ENCODE measurements at places on chromosomes 6 and 20.

DNA sequence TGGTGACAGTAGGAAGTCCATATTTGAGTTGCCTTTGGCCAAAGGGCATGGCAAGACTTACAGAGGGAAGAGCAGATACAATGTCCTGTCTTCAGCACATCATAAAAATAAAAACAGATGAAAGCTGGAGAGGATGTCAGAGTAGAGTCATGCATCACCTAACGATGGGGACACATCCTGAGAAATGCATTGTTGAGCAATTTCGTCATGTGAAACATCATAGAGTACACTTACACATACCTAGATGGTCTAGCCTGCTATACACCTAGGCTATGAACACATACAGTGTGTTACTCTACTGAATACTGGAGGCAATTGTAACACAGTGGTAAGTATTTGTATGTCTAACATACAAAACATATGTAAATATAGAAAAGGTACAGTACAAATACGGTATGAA is 75.6 kb downstream of the VEGFA start:
- DNase-seq: no peak

GRCh38 chr6:27471365-27472115 is 1.4 kb downstream of the ZNF184 start:
- no peak for DNase-seq

DNA sequence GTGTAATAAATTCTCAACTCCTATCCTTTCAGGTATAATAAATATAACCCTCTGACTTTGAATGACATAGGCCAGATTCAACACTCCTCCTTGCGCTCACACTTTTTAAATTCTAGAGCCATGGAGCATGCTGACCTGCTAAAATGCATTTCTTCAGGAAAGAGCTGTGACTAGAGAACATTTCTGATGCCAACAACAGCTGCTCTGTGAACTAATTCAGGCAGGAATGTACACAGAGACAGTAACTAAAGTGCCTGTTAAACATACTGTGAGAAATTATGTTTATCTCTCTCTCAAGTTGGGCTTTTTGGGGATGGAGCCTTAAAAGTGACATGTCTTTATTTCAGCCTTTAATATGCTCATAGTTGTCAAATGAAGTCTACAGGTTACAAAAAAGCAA is 8.3 kb downstream of the NHSL1 start:
- DNase-seq: no peak

- DNase-seq: no peak
Observed at GRCh38 chr6:4008324-4009047, 70.5 kb downstream of the FAM217A start.

DNA sequence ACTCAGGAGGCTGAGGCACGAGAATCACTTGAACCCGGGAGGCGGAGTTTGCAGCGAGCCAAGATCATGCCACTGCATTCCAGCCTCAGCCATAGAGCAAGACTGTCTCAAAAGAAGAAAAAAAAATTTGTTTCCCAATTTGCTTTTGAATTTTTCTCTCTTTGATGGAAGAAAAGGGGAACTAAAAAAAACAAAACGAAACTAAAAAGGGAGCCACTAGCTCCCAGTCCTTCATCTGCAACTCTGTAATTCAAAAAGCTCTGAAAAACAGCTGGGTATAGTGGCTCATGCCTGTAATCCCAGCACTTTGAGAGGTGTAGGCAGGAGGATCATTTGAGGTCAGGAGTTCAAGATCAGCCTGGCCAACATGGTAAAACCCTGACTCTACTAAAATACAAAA is 9.5 kb downstream of the OVOL2 start:
- DNase-seq: no peak

- no peak for DNase-seq
Observed at GRCh38 chr20:21503345-21503744, 10.5 kb downstream of the NKX2-2 start.

GRCh38 chr6:75747152-75747992 is 1.7 kb upstream of the MYO6 start:
- DNase-seq: no peak

GRCh38 chr6:119256978-119257462 is 92.5 kb downstream of the MAN1A1 start:
- no peak for DNase-seq

DNA sequence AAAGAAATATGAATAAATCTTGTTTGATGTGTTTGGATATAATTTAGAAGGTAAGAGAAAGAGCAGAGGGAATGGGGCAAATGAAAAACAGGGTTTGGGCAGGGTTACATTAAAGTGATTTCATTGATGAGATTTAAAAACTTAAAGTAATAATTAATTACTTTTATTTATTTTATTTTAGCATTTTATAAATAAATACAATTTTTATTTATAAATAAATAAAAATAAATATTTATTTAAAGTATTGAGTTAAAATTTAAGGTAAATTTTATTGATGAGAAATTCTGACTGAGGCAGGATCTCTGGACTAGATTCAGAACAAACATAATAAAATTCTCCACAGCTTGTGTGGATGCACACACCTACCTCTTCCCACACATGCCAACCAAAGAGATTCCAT is 584.1 kb upstream of the BTBD3 start:
- no peak for DNase-seq

DNA sequence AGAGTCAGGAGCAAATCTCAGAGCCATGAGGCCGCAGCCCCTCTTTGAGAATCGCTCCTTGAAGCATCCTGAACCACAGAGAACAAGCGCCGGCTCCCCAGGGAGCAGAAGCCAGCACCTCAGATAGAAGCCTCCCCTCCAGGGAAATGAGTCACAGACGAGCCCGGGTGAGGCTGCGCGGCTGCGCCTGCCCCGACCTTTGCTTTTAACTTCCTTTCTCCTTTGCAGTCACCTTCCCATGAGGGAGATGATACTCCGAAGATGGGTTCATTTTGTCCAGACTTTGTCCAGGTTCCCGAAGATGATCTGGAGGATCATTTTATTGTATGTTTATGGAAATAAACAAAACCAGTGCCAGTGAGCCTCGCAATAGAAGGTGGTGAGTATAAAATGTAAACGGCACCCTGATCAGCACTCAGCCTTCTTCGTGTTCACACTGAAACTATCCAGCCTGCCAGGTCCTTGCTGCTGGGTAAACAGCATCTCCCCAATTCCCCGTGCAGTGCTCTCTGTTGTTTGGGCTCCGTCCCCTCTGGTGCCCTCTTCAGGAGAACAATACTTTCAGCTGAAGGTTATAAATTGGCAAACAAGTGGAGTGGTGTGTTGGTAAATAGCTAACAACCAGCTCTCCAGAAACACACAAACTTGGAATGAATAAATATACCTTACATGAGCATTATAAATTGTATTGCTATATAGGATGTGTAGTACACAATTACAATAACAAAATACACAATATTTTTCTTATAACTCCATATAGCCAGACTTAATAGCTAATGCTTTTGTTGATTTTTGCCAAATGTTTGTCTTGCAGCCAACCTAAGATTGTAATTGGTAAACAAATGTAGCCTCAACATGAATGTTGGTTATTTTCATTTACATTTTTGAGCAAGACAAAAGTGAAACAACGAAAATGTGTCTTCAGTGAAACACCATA is 41.4 kb upstream of the TMEM181 start:
- DNase-seq: peak; percentile 42

GRCh38 chr6:161374971-161375873 is 101.4 kb upstream of the AGPAT4 start:
- DNase-seq: no peak

DNA sequence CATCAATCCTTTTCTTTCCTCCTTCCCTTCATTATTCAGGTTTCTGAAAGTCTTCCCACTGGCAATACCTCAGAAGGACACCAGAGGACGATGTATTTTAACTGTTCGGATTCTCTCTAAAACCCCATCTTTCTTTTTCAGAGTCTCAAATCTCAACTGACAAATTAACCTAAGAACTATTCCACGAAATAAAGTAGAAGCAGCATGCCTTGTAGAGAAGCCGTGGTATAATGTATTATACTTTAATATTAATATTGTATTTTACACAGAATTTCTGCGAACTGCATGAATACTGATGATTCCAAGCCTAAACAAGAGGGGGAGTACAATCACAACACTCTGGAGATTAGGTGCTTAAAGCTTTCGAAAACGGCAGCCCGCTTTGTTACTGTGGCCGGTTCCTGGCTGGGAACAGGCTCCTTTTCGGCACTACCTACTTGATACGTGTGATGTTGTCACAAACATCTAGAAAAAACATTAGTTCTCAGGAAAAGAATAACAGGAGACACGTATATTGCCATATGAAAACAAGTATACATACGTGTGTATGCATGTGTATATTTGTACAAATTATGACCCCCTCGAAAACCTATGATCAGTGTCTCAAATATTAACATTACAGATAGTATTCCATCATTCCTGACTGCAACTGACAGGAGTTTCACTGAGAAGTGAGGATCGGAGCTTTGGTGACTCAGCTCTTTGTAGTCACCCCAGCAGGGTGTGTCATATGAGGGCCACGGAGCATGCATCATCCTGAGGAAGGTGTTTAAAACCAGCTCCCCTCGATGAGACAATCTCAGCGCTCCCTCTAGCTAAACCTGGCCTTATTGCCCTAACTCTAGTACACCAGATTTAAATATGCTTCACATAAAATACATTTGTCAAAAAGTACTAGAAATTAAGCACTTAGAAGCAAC is 319.7 kb upstream of the TCF21 start:
- DNase-seq: peak; percentile 56

- DNase-seq: no peak
Observed at GRCh38 chr6:160253714-160254113, 4.9 kb downstream of the SLC22A2 start.

DNA sequence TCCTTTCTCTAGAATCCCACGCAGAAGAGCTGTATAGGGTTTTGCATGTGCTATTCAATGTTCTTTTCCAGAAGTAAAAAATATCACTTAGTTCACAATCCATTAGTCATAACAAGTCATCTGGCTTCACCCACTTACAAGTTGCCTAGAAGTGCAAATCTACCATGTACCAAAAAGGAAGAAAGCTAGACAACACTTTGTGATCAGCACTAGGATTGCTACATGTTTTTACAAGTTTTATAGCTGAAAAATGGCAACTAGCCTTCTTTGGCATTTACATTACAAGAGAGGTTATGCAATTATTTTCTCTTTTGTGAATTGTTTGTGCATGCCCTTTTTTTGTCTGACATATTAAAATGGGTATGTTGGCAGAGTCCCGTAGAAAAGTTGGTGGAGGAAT is 85.6 kb upstream of the PTPRK start:
- DNase-seq: no peak

DNA sequence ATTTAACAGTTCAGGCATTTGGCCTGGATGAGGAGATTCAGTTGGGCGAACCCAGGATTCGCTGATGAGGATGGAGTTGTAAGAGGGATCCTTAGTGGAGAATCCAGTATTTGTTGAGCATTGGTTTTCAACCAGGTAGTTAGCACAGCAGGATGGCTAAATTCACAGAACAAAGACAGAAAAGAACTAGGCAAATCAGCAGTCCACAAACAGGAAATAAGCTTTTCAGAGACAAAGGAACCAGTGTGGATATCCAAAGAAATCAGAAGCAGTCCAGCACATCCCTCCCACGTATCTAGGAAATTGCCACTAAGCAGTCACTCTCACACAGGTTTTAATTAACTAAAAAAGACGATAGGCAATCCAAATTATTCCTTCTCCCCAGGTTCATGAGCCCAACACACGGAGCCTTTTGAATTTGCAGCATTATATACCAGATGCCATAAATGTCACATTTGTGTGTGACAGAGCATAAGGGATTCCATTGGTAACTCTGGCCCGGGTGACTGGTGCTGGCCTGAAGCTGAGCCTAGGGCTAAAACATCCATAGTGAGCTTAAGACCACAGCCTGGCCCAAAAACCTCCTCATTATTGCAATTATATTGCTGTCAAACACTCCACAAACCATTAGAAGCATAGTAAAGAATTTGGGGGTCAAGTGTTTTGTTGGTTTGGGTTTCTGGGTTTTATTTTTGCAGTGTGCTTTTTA is 131.5 kb downstream of the SOBP start:
- DNase-seq: no peak

GRCh38 chr20:32986331-32986966 is 17.8 kb downstream of the SUN5 start:
- no peak for DNase-seq

- no peak for DNase-seq
Observed at GRCh38 chr20:63484651-63485403, 12.4 kb upstream of the KCNQ2 start.

DNA sequence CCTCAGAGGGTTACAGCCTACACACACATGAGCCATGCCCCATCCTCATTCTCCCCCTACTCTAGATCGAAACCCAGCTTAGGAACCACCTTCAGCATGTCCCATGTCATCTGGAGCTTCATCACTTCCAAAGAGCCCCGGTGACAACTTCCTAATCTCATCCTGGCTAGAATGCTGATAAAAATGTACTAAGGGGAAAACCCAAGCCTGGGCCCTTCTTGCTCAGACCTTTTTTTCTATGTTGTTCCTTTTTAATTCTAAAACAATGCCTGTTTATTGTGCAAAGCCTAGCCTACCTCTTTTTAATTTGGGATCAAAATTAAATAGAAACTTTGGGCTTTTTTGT is 44.1 kb upstream of the NT5E start:
- DNase-seq: no peak

- no peak for DNase-seq
Observed at GRCh38 chr6:16418151-16418550, 179.8 kb downstream of the GMPR start.

DNA sequence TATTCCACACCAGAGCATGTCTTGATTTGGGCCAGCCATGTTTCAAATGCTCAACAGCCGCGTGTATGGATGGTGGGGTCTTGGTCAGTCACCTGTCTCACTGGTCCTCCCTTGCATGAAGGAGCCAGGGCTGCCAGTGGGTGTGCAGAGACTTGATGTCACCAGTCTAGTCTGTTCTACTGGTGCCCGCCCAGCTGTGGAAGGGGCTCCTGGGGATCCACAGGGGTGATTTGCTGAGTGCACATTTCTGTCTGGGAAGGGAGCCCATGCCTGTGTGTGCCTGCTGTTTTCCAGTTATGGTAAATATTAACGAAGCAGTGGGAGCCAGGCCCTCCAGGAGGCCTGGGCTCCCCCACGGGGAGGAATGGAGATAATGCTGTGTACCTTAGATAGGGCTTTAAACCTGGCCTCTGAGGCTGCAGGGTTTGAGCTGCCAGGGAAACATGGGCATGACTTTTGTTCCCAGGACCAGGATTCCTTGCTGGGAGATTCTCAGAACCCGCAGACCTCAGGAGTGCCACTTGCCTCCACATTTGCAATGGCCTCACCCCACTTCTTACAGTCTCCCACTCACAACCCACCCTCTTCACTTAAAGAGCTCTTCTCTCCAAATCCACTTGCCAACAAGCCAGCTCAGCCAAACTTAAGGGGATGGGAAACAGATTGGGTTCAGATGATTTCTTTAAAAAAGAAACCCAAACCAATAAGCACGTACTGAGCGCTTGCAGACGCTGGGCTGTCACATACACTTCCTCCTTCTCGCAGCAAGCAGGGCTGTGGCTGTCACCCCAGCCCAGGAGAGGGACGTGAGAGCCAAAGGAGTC is 54.1 kb downstream of the VEGFA start:
- DNase-seq: no peak

DNA sequence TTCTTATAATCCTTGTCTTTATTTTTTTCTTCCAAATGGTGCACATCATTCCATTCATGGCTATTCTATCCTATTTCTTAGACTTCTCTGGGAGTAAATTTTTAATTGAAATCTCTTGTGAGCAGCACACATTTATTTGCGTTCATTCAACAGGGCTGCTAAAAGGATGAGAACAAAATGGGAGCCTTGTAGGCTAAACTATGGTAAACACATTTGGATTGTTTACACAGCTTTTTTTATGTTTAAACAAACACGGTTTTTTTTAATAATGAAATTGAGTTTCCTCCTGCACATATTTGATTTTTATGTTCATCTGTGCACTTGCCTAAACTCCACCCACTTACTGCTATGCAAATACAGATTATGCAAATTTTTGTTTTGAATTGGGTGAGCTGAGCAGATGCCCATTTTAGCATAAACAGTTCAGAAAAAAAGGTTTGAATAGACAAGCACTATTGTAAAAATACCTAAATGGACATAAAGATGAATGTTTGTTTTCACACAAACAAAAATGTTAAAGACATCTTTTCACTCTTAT is 92.0 kb downstream of the OLIG3 start:
- DNase-seq: no peak
